CD4-positive, alpha-beta memory T cell (primary cell): ENCODE measurements at places on chromosomes 7 and 10. TPM values are rescaled to one million over a fixed set of nuclear protein-coding genes. Genes with fewer than 3 reads are reported as not detected.

The IFIT1B gene
- not detected for total RNA-seq

The KLF6 gene
- 311 TPM for total RNA-seq

The CLDN4 gene
- not detected for total RNA-seq

The SLC26A4 gene
- not detected for total RNA-seq

The HMX2 gene
- total RNA-seq: not detected
